ENCODE measurements at places on chromosomes 6 and 20.

GRCh38 chr20:62928246-62928939 lies 2.1 kb upstream of the DIDO1 start:
- no peak for DNase-seq

- DNase-seq, result no peak
Observed at GRCh38 chr6:144246988-144247387, 38.1 kb upstream of the UTRN start.

GRCh38 chr6:84253380-84253779 lies 25.9 kb upstream of the CEP162 start:
- no peak for DNase-seq

DNA sequence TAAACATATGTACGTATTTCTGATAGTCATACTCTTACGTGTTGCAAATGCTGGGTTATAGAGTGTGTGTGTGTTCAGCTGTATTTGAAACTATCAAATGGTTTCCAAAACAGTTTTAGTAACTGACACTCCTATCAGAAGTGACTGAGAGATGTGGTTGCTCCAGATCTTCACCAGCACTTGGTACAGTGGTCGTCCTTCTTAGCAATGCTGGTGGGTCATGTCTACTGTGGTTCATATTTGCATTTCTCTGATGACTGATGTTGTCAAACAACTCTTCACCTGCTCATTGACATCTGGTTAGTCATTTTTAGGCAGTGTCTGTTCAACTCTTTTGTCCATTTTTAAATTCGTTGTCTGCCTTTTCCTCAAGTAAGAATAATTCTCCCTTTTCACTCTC lies 259.3 kb downstream of the KIF16B start:
- DNase-seq, result no peak

- DNase-seq, result no peak
Observed at GRCh38 chr6:127053032-127053874, 65.2 kb upstream of the RSPO3 start.

- DNase-seq, result no peak
Observed at GRCh38 chr6:136382676-136383252, 93.1 kb upstream of the BCLAF1 start.

- DNase-seq, result no peak
Observed at GRCh38 chr20:48990467-48990866, 55.6 kb upstream of the CSE1L start.

DNA sequence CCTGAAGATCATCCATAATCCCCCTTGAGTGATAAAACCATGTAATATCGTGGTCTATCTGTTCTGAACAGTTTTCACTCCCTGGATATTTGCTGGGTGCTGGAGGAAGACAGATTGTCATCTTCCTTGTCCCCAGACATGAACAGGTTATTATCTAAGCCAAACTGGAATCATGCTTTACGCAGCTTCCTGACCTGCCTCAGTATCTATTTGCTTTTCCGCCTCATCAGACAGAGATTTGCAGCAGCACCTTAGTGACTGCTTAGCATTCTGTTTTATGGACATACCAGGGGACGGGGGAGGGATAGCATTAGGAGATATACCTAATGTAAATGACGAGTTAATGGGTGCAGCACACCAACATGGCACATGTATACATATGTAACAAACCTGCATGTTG lies 124.6 kb downstream of the SLC23A2 start:
- DNase-seq, result no peak

- no peak for DNase-seq
Observed at GRCh38 chr20:58235010-58235409, 6.6 kb upstream of the ANKRD60 start.

GRCh38 chr6:87558446-87558845 lies 31.3 kb downstream of the RARS2 start:
- DNase-seq, result no peak

GRCh38 chr6:40406175-40406574 lies 181.0 kb downstream of the LRFN2 start:
- DNase-seq, result peak; percentile 38

- no peak for DNase-seq
Observed at GRCh38 chr6:159807150-159807858, 7.2 kb downstream of the PNLDC1 start.

- DNase-seq, result no peak
Observed at GRCh38 chr6:3801960-3802359, 47.2 kb upstream of the FAM50B start.

- no peak for DNase-seq
Observed at GRCh38 chr20:37992802-37993409, 40.4 kb downstream of the TTI1 start.

DNA sequence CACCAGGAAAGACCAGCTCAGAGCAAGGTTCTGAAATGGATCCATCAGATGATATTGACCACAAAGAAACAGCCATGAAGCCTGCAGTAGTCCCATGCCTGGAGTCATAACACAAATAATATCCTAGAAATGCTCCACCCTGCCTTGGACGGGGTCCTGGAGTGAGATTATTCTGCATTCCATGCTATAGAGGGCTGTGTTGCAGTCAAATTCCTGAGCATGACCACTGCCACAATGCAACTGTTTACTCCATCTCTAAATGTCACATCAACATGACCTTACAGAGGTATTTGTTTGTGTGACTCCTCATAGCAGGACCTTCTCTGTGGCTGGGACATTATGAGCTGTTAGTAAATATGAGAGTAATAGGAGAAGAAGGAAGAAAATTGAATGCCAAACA lies 257.5 kb upstream of the TCF21 start:
- DNase-seq, result no peak

DNA sequence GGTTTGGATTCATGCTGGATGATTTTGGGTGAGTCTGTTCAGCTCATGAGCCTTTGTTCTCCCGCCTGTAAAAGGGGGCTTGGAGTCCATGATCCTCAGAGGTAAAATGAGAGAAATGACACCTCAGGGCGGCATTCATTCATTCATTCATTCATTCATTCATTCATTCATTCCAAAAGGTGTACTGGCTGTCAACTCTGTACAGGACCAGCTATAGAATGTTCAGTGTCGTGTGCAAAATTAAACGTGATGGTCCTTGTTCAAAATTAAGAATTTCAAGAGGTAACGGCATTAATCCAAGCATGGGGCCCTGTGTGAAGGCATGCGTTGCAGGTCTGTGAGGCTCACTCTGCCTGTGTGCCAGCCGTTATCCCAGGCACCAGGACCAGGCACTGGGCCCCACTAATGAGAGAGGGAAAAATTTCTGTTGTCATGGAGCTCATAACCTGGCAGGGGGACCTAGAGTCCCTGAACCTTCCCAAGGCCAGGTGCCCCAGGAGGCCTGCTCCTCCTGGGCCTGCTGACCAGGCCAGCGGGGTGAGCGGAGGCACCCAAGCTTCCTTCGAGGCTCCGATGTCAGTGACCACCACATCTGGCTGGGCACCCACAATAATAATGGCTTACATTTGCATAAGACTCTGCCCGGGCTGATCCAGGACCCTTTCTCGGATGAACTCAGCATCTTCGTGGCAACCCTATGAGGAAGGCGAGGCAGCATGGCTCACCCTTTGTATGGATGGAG lies 53.2 kb downstream of the CEBPB start:
- no peak for DNase-seq

- no peak for DNase-seq
Observed at GRCh38 chr6:141248021-141248799, 884.5 kb upstream of the GJE1 start.

DNA sequence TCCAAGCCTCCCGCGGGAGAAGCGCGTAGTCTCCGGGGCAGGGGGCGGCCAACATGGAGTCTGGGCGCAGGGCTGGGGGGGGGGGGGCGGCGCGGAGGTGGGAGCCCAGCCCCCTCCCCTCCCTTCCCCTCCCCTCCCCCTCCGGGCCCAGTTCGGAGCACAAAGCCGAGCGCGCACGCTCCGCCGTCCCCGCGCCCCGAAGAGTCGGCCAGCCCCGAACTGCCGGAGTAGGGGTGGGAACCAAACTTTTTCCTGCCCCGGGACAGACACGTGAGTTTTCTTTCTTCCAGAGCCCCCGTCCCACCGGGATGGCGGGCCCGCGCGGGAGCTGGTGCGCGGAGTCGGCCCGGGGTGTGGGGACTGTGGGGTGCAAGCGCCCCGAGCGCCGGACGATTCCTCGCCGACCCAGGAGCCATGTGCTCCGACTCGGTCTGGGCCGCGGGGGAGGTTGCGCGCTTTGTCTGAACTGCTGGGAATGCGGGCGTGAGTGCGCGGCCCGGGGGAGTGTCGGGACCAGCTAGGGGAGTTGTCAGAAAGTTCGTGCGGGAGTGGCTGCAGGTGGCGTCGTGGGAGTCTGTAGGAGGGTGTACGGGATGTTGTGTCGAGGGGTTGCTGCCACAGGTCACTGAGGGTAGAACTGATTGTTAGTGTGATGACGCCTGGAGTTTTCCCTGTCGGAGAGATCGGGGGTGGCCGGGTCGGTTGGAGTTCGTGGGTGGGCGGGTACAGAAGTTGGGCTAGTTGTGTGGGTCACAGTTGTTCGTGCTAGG lies 1.2 kb downstream of the TGIF2 start:
- DNase-seq, result no peak

- DNase-seq, result no peak
Observed at GRCh38 chr6:29500594-29500993, 12.8 kb upstream of the MAS1L start.

- no peak for DNase-seq
Observed at GRCh38 chr6:157454762-157455714, 74.0 kb downstream of the ZDHHC14 start.

GRCh38 chr6:169880516-169880915 lies 129.1 kb downstream of the ERMARD start:
- DNase-seq, result no peak

Measured in cerebellar cortex (tissue), 1 donor.